ENCODE measurements at places on chromosomes 6 and 20.
A peak's percentile ranks its signal among the peaks of the same experiment; 100 is the strongest.

- DNase-seq: no peak
Observed at GRCh38 chr6:159890792-159891191, at the start of gene MAS1. Gene MAS1, plus strand, starts transcription at chr6:159890988. Its CDS starts 15,968 bp downstream, at chr6:159906956.

GRCh38 chr6:19865178-19865577, 28.0 kb downstream of the ID4 start:
- DNase-seq: no peak

GRCh38 chr6:90411292-90411781, 114.7 kb upstream of the BACH2 start:
- peak; percentile 23 for DNase-seq

DNA sequence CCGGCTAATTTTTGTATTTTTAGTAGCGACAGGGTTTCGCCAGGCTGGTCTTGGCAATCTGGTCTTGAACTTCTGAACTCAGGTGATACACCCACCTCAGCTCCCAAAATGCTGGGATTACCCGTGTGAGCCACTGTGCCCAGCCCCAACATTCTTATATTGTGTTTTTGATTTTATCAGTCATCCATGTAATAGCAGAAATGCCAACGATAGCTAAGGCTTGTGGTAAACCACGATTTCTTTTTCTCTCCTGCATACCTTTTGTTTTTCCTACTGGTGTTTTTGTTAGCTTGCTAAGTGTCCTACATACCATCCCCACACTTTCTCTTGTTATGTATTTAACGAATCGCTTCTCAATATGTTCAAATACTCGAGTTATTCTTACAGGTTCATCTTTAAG, 12.1 kb downstream of the PHACTR2 start:
- DNase-seq: no peak

DNA sequence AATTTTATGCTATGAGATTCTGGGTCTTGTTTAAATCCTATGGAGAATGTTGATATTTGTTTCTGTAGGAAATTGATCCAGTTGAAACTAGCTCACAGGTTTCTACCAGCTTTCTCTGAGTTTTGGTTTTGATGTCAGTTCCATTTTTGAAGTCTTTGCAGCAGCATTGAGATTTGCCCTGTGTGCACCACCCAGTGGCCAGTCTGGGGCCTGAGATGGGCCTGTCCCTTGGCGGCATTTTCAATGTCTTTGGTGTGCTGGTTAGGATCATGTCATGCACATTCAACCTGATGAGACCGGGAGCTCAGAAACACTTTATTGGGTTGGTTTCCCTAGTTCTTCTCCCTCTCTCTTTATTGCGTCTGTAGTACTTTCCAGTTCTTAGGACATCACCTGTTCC, 395.2 kb upstream of the MAP3K7 start:
- DNase-seq: no peak

DNA sequence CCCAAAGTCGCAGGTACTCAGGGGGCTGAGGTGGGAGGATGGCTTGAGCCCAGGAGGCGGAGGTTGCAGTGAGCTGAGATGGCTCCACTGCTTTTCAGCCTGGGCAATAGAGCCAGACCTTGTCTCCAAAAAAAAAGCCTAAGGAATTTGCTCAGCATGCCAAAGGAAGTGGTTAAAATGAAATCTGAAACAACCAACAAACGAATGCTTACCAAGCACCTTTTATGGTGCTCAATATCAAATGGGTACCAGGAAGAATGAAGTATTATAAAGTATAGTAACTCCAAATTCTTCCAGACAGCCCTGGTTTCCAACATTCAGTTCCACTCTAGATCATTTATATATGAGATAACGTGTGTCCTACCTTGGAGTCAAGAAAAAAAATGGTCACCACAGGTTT, 14.0 kb downstream of the GMDS start:
- no peak for DNase-seq

DNA sequence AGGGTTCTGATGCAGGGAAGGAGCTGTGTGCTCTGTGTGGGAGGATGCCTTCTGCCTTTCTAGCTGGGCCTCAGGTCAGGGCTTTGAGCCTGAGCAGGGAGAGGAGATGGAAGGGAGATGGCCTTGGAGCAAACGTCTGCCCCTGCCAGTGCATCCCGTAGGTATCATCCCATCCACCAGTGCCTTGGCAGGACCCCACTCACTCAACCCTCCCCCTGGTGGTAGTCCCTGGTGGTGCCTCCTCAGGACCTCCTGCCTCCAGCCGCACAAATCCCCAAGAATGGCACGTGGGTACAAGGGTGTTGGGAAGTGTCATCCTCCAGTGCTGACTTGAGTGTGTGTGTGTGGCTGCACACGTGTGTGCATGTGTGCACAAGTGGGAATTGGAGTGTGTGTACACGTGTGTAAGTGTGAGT, 23.1 kb upstream of the MICB start:
- no peak for DNase-seq

- no peak for DNase-seq
Observed at GRCh38 chr6:29631860-29632731, 887 bp downstream of the GABBR1 start.

GRCh38 chr6:22068561-22069305, 228.1 kb downstream of the PRL start:
- no peak for DNase-seq

- no peak for DNase-seq
Observed at GRCh38 chr6:36758516-36759147, 61.0 kb downstream of the RAB44 start.
